ENCODE measurements at places on chromosomes 4 and X.
A peak's percentile ranks its signal among the peaks of the same experiment; 100 is the strongest.

- DNase-seq = no peak
Observed at GRCh38 chr4:90845777-90846176, 718.6 kb downstream of the CCSER1 start.

DNA sequence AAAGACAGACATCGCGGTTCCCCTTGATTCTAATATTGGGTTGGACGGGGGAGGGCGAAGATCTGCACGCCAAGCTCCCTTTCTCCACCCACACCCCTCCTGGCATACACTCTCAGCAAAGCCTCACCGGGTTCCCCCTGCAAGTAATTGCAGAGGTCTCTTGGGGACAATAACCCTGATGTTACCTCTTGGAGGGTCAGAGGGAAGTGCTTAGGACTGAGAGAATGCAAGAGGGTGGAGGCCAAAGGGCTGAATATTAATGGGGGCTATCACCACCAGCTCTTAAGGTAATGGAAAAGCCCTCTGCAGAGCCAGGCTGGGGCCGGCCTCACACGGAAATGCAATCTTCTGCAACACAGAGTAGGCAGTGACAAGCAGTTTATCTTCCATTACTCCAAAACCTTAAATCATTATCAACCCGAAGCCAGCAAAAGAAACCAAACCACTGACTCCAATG lies 344.1 kb upstream of the GATB start:
- DNase-seq = no peak

DNA sequence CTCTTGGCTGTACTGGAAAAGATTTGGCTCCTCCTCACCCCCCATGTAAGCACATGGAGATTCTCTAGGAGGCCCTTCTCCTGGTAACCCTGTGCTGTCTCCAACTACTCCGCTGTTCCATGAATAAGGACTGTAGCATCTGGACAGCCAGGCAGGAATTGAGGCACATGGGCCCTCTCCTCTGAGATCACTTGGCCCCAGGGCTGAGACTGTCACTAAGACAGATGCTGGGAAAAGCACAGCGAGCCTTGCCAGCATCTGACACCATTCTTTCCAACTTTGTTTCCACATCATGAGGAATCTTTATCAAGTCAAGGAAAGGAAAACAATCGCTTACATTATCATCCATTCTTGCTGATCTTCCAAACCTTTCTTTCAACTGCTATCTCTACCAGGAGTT lies 222.6 kb upstream of the INTU start:
- DNase-seq = no peak

- DNase-seq = no peak
Observed at GRCh38 chr4:152087335-152087734, 326.5 kb upstream of the GATB start.

- peak; percentile 31 for DNase-seq
Observed at GRCh38 chr4:86508436-86508835, 85.7 kb upstream of the PTPN13 start.

DNA sequence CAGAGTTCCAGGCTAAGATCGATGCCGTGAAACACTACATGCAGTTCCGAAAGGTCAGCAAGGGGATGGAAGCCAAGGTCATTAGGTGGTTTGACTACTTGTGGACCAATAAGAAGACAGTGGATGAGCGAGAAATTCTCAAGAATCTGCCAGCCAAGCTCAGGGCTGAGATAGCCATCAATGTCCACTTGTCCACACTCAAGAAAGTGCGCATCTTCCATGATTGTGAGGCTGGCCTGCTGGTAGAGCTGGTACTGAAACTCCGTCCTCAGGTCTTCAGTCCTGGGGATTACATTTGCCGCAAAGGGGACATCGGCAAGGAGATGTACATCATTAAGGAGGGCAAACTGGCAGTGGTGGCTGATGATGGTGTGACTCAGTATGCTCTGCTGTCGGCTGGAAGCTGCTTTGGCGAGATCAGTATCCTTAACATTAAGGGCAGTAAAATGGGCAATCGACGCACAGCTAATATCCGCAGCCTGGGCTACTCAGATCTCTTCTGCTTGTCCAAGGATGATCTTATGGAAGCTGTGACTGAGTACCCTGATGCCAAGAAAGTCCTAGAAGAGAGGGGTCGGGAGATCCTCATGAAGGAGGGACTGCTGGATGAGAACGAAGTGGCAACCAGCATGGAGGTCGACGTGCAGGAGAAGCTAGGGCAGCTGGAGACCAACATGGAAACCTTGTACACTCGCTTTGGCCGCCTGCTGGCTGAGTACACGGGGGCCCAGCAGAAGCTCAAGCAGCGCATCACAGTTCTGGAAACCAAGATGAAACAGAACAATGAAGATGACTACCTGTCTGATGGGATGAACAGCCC lies 9.3 kb downstream of the CNGA2 start:
- DNase-seq = no peak

GRCh38 chr4:177519481-177520260 lies 77.4 kb upstream of the AGA start:
- DNase-seq = no peak

DNA sequence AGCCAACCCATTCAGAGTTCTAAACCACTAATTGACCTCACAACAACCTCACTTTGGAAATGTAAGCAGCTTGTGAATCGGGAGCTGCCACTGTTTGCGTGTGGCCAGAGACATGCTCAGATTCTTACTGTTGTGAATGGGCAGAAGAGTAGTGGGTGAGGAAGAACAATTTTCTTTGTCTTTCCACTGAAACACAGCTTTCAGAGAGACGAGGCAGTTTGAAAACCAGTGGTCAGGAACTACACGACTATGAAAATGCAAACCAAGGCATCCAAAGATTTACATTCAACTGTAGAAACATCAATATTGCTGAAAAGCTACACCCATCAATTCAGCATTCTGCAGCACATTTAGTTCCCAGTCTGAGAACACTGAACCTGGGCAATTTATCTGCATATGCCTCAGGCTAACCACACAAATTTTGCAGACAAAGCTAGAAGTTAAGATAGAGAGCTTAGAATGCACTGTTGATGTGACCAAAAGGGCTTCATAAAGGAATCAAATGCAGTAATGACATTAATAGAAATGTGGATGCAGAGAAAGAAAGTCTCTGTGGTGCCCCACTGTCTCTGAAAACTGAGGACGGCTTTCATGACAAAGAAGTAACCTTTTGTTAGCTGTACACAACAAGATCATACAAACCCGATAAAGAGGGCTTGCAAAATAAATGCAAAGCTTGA lies 134.3 kb downstream of the APBB2 start:
- no peak for DNase-seq

DNA sequence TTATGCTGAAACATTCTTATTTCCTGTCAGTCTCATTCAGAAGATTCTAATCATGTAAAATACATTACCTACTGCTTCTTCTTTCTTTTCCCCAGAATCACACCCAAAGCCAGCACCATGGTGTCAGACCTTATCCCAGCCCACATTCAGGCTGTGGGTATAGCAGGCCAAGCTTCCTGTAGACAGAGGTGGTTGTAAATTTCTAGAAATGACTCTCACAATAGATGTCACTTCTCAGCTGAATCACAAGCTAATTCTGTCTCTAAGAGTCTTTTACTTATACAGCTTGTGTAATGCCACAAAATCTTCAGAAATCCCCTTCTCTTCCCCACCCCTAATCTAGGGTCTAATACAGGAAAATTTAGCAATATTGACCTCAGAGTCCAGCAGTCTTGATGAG lies 239.6 kb downstream of the PARM1 start:
- DNase-seq = no peak

DNA sequence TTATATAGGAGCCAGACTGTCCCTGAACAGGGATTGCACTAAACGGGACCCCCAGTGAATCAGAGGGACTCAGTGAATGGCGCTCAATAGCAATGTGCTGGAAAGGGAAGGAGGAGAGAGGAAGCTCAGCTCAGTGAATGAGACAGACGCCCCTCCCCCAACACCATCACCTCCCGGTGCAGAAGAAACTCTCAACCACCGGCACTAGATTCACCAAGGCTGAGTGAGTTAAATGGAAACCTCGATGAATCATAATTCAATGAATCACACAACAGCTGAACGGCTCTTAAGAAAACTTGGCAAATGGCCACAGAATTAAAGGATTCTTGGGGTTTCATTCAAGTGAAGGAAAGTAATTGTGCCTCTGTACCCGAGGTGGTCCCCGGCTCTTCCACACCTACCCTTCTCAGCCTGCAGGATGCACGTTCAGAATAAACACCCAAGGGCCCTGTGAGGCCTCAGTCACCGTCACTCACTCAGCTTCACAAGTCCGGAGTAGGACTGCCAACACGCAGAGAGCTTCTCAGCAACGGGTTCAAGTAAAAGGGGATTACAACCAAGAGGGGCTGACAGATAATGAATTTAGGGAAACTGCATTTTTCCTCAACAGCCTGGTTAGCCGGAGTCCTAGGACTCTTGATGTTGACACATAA lies 29.3 kb downstream of the CRMP1 start:
- peak; percentile 86 for DNase-seq

GRCh38 chr4:31190671-31191070 lies 470.5 kb downstream of the PCDH7 start:
- no peak for DNase-seq

DNA sequence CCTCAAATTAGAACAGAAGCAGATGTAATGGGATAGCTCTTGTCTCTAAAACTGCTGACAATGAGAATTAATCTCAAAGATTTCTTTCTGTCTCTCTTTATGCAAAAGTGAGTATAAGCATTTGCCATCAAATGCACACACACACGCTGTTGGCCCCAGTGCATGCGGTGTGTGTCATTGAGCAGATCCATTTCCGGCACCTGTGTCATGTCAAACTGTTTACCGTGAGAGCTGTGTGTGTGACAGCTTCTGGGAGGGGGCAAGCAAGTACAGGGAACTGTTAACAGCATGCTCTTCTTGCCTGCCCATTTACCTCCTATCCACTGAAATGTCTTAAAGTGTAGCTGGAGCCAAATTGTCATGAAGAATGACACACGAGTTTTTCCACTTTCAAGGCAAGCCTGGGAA lies 297.9 kb upstream of the FAT4 start:
- no peak for DNase-seq

DNA sequence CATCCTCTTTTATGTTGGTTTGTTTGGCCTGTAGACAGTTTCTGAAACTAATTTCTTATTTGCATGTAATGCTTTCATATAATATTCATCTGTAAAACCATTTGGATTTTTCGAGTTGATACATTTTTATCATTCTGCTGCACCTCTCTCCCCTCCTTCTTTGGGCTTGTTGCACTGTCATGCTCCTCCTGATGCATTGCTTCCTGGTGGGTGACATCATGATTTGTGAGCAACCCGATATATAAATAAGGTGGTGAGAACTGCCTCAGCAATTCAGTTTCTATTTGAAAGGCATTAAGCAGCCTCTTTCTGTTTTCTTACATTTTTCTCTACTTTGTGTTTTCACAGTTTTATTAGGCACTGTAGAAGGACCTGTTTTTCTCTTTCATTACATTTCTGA lies 515.7 kb downstream of the RPA4 start:
- DNase-seq = peak; percentile 70

DNA sequence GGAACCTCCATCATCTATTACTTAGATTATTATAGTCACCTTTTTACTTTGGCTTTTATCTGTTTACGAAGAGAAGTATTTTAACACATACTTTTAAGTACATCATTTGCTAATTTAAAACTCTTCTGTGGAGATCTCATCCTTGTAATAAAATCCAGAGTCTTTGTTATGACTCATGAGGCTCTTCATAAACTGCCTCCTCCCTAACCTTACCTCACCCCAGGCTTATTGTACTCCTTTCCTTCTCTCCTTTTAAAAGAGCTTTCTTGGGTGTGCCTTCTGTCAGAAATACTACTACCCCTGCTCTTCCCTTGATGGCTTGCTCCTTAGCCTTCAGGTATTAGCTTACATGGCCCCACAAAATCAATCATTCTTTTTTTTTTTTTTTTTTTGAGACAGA lies 6.6 kb downstream of the ARL9 start:
- DNase-seq = no peak
